ENCODE measurements at places on chromosomes 11 and 22. TPM values are rescaled to one million over a fixed set of nuclear protein-coding genes. Genes with fewer than 3 reads are reported as not detected.

GRCh38 chr22:40374567-40374966 lies 4.2 kb downstream of the SGSM3 start:
- no peak for DNase-seq

DNA sequence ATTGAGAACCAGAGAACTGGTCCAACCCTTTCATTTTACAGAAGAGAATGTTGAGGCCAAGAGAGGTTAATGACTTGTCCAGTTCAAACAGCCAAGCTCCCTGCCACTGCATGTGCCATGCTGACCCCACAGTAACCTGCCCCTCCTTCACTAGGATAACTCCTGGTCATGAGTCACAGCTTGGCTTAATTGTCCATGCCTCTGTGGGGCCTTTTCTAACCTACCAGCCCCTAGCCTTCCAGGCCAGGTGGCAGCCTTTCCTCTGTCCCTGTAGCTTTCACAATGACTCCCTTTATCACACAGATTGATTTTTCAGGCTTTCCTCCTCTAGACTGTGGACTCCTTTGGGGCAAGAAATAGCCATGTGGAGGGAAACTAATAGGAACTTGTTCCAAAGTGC lies 97.2 kb downstream of the PIWIL4 start:
- peak; percentile 36 for DNase-seq

- no peak for DNase-seq
Measured at GRCh38 chr22:34490886-34491285, 570.6 kb upstream of the LARGE1 start.

DNA sequence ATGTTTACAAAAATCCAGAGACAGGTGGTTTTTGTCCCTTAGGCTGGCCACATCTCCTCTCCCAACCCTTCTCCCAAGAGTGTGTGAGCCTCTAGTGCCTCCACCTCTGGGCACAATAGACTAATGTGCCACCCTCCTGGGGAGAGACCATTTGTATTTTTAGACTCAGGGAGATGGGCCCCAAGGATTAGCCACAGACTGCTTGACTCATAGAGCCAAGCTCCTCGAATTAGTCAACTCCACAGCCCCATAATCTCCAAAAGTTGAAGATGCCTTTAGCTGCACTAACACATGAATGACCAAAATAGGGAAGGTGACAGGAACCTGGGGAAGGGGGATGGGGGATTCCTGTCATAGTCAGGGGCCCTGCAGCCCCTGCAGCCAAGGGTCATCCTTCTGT lies 53.0 kb upstream of the LRRC32 start:
- DNase-seq: no peak

DNA sequence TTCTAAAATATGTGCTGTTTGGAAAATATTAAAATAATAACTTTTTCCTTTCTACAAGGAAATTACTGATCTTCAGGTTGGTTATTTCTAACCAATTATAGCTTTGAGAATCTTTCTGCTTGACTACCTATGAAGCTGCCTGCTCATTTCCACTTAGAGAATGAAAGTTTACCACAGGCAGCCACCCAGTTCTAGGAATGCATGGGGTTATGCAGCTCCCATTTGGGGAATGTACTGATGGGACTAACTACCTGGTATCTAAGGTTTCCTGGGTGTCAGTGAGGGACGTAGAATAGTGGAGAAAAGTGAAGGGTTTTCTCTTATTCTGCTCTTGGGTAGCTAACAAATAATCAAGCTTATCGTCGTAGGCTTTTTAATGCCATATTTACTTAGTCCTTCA lies 73.4 kb downstream of the DEUP1 start:
- DNase-seq: no peak

DNA sequence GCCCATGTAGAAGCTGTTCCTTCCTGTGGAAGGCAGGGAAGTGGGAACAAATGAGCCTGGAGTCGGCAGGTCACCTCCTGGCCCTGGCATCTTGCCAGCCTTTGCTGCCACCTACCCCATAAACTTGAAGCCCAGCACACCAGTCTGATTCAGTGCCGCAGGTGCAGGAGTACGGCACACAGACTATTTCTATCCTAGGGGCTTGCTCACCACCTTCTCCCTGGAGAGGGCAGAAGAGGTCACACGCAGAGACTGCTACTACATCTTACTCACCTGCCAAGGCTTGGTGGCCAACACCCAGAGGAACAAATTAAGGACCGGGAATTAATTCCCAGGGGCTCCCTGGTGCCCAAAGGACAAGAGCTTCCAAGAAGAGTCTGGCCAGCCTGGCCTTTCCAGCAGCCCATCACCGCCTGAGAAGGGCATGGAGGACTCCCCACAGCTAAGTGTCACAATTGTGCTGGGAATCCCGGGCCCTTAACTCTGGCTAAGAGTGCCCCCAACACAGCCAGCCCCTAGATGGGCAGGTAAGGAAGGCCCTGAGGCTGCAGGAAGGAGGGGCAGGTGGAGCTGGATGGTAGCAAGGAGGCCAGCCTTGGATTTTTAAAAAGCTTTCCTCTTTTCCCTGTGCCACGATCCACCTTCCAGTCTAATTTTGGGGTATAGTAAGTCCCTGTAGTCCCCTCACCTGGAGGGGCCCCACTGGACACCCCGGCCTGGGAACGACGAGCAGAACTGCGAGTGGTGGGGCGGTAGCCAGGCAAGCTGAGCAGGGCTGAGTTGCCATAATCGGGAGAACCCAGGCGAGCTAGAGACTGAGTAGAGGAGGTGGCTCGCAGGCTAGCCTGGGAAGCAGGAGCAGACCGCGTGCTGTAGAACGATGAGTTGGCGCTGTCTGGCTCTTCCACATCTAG lies 6.9 kb downstream of the IL18BP start:
- no peak for DNase-seq

GRCh38 chr11:78417888-78418583 lies 416 bp upstream of the GAB2 start:
- peak; percentile 79 for DNase-seq

DNA sequence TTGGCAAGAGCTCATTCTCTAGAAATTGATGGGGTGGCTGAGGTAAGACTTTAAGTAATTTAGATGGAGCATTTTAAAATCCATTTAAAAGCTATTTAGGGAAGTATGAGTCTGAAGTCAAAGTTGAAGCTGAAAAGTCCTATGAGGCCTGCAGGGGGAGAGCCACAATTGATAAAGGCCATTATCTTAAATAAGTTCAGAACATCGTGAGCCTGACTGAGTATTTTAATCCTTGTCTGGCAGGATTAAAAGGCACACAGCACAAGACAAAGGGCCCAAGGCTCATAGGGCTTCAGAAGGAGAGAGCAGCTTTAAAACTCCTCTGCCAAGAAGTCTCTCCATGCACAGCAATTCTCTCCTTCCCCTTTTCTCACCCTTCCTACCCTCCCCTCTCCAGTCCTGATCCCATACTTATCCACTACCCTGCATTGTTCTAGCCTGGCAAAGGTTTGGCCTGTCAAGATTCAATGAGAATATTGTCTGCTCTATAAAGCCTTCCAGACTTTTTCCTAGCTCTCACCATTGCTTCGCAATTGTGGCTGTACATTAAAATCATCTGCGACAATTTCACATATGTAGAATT lies 1312.9 kb downstream of the FAM181B start:
- no peak for DNase-seq

- no peak for DNase-seq
Measured at GRCh38 chr22:36901411-36902142, 11.9 kb upstream of the CSF2RB start.

DNA sequence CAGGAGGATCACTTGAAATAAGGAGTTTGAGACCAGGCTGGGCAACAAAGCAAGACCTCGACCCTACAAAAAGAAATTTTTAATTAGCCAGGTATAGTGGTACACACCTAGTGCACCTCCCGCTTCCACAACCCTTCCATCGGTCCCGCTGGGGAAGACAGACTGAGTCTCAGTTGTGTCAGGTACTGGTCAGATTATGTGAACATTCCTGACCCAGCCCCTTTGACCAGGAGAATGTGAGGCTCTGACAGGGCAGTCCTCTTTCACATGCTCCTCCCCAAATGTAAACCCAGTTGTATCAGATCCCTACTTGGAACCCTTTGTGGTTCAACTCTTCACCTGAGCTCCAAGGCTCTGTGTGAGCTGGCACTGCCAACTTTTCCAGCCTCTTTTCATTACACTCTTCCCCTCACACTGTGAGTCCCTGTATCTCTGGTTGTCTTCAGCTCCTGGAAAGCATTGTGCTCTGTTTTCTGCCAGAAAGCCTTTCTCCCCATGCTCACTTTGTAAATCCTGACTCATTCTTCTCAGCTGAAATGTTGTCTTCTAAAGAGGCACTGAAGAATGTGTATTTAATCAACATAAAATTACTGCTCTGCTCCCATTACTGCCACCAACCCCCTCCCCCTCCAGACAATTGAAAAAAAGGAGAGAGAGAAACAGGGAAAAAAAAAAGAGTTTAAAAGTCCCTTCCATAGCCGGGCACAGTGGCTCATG lies 2.1 kb upstream of the TTLL12 start:
- no peak for DNase-seq

DNA sequence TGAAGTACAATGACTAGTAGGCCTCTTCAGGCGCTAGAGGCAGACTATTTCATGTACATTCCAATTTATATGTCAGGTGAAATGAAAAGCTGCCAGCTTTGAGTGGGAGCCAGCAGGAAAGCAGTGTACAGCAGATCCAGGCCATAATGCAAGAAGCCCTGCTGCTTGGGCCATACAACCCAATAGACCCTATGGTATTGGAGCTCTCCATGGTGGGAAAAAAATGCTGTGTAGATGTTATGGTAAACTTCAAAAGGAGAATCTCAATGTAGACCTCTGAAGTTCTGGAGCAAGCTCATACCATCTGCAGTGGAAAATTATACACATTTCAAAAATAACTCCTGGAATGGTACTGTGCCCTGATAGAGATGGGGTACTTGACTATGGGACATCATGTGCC lies 71.5 kb upstream of the CD82 start:
- no peak for DNase-seq

GRCh38 chr11:12408156-12408770 lies 30.9 kb downstream of the PARVA start:
- DNase-seq: no peak

- no peak for DNase-seq
Measured at GRCh38 chr22:20124083-20124787, 7.2 kb upstream of the TRMT2A start.

DNA sequence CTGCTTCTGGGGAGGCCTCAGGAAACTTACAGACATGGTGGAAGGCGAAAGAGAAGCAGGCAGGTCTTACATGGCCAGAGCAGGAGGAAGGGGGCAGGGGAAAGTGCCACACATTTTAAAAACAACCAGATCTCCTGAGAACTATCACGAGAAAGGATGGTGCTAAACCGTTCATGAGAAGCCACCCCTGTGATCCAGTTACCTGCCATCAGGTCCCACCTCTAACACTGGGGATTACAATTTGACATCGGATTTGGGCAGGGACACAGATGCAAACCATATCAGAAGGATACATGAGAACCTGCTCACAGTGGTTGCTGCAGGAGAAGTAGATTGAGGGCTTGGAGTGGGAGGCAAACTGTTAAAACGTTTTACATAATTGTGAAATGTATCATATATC lies 152.2 kb downstream of the ADAMTS15 start:
- no peak for DNase-seq

DNA sequence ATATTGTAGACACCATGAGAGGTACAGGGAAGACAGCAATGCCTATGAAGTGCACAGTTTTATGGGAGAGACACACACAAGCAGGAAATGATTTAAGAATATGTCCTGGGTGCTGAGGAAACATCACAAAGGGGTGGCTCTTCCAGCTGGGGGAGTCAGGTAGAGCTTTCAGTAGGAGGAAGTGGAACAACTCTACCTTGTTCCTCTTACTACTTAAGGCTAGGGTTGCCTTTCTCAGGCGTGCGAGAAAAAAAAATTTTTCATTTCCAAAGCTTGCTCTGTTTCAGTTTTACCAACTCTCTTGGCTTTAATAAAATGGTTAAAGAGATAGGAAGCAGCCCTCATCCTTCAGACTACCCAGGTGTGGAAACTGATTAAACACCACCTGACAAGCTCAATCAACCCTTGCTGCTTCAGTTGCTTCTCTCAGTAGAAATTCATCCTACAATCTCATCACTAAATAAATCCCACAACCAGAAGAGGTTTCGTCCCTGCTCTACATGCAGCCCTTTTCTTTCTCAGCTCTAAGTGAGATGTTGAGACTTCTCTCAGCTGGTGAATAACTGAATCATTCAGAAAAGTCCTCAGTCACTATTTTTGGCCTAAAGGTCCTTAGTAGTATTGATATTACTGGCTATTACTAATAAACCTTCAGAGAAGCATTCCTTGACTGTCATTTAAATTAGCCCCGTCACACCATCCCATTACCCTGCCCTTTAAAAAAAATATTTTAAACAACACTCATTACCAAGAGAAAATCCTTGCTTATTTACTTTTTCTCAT lies 5.9 kb downstream of the ABTB2 start:
- DNase-seq: no peak

The CRYBB1 gene
- not detected for total RNA-seq

The USH1C gene
- total RNA-seq: not detected

The FOLR1 gene
- not detected for total RNA-seq

The DGKZ gene
- 63.1 TPM for total RNA-seq

The ISX gene
- not detected for total RNA-seq

The KDELR3 gene
- total RNA-seq: 125 TPM

The PHRF1 gene
- total RNA-seq: 38.7 TPM

The SHANK2 gene
- total RNA-seq: 0.86 TPM

The KCNJ1 gene
- not detected for total RNA-seq
